ENCODE measurements at places on chromosomes 7 and 10. TPM values are rescaled to one million over a fixed set of nuclear protein-coding genes. Genes with fewer than 3 reads are reported as not detected.
A peak's percentile ranks its signal among the peaks of the same experiment; 100 is the strongest.

Gene GRB10
- 10.7 TPM for polyA plus RNA-seq

Gene GPER1
- polyA plus RNA-seq: 0.03 TPM

Gene MAGI2
- 0.20 TPM for polyA plus RNA-seq

DNA sequence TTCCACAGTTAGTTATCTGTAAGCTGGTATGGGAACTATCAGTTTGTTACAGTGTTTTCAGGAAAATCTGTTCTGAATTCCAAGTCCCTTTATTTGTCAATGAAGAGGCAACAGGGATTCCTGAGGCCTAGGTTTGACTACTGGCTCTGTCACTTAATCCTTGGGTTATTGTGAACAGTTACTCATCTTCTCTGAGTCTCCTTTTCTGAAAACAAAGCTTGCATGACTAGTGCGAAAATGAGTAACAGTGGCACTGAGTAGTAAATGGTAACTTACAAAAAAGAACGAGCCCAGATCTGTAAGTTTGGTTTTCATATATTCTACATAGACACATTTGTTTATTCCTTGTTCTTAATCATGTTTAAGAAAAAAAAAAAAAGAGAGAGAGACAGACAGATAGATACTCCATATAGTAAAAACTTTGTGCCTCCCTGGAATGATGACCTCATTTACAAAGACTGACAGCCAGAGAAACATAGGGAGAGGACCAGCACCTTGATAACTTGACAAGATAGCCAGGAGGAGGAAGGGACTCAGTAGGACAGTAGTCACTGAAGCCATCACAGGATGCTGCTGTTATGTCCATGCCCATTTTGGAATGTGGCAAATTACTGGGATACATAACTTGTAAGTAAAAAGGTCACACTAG lies 1.9 kb downstream of the MRPS33 start:
- DNase-seq: peak; percentile 25

GRCh38 chr7:20409961-20410360 lies 79.3 kb downstream of the ITGB8 start:
- DNase-seq: no peak

DNA sequence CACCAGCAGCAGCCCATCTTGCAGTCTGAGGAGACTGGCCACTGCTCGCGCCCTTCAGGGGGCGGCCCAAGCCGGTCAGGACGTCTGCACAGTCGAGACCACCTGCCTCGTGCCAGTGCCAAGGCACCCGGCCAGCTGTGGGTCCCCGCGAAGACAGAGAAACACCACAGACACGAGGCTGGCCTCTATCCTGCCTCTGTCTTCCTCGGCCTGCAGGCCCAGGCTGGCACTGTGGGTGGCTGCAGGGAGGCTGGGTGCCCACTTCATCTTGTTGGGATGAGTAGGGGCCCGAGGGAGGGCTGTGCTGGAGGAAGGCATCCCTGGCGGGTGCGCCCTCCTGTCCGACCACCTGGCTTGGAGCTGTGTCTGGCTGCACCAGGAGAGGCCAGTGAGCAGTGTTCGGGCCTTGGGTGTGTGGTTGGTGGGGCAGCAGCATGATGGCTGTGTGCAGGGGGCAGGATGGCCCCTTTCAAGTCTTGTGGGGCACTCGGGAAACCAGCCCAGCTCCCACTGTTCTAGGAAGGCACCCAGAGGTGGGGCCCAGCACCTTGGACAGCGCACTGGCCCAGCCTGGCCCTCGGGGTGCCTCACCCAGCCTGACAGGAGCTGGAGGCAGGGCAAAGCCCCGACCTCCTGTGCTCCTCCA lies 7.3 kb downstream of the DPYSL4 start:
- no peak for DNase-seq

DNA sequence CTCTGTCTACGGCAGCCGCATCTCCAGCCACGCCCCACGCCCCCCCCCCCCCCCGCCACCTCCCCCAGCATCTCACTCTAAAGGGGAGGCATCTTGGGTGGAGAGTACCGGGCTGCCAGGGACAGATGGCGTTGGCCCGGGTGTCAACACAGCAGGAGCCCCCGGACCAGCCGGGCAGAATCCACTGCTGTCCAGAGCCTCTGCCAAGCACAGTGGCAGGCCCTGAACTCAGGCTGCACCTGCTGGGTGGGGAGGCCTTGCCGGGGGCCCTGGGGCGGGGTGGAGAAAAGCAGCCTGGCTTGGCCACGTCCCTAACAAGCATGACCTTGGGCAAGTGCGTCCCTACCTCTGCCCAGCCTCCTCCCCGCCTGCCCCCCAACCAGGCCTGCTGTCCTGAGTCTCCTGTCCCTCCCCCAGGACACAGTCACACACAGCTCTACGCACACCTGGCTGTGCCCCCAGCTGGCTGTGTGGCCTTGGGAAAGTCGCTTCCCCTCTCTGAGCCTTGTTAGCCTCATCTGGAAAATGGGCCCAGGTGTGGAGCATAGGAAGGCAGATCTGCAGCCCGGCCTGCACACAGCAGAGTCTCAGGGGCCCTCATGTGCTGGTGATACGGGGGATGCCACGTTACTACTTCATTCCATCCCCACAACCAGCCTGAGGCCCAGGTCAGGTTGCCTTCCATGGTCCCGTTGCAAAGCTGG lies 45.2 kb downstream of the MICALL2 start:
- no peak for DNase-seq

DNA sequence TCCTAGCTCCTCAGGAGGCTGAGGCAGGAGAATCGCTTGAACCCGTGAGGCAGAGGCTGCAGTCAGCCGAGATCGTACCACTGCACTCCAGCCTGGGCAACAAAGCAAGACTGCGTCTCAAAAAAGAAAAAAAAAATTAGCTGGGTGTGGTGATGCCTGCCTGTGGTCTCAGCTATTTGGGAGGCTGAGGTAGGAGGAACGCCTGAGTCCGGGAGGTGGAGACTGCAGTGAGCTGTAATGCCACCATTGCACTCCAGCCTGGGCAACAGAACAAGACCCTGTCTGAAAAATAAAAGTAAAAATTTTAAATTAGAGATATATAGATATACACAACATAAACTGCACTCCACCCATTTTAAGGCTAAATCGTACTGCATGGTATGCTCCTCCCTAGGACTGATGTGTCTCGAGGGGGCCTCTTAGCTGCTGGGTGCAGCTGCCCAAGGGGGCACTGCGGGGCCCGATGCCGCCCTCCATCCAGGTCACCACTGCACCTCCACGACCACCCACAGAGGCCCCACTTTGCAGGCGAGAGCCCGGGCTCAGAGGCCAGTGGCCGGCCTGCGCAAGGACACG lies 40.9 kb upstream of the FOXK1 start:
- DNase-seq: no peak

- no peak for DNase-seq
Measured at GRCh38 chr7:732094-732541, 5.0 kb upstream of the PRKAR1B start.

- DNase-seq: peak; percentile 36
Measured at GRCh38 chr10:49398000-49398861, 2.3 kb upstream of the DRGX start.

- no peak for DNase-seq
Measured at GRCh38 chr7:91894781-91895480, 14.4 kb upstream of the MTERF1 start.

DNA sequence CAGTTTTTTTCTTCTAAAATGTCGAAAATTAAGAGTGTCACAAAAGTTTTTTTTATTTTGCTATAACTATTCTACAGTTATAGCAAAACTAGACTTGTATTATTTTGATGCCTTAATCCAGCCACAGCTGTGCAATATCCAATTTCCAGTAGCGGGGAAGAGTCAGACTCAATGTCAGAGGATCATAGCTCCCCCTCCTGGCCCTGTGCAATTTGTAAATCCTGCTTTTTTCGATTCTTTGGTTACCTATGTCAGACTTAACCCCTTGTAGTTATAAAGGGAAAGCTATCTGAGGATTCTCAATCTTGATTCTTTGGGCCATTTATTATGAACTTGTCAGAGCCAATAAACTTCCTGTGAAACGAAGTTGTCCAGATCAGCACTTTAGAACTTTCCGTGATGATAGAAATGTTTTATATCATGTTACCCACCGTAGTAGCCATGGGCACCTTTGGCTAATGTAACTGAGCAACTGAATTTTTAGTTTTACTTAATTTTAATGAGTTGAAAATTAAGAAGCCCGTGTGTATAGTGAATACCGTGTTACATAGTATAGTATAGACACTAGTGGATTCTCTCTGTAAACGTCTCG lies 87.7 kb upstream of the PRKCQ start:
- peak; percentile 49 for DNase-seq

GRCh38 chr10:106384496-106384895 lies 780.0 kb downstream of the SORCS1 start:
- no peak for DNase-seq

DNA sequence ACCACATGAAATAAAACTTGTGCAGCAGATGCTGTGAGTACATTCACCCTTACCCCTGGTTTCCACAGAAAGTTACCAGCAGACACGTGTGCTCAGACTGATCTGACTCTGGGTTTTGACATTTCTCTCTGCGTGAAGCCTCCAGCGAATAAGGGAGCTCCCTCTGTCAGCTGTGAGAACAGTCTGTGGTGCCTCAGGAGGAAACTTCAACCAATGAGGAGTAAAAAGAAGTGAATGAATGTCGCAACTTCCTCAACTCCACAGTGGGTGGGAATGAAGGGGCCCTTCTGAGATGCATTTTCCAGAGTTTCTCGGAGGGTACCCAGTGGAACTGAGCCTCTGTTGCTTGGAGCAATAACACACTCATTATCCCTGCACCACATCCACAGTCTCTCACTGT lies 743.4 kb downstream of the TNS3 start:
- no peak for DNase-seq

DNA sequence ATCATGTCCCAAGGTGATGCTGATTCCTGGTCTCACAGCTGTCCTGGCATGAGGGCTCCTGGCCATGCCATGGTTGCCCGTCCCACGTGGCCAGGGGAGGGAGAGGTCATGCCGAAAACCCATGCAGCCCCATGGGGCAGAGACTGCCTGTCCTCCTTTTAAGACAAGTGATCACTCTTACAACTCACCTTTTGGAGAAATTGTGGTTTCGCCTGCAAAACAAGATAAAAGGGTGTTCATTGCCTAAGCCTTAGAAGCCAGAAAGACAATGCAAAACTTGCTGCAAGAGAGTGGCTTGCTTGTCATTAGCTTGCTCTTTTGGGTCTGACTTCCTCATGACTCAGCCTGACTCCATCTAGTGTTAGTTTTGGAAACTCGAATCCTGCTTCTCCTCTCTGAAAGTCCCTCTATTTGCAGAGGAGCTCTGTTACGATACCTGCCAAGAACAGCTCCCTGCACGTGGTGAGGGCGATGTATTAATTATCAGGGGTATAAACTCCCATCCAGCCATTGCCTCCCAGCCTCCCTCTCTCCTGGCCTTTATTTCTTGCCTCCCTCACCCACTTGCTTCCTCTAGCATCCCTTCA lies 26.7 kb downstream of the TMEM273 start:
- DNase-seq: no peak

- DNase-seq: no peak
Measured at GRCh38 chr10:86007171-86007570, 359.4 kb downstream of the GRID1 start.

DNA sequence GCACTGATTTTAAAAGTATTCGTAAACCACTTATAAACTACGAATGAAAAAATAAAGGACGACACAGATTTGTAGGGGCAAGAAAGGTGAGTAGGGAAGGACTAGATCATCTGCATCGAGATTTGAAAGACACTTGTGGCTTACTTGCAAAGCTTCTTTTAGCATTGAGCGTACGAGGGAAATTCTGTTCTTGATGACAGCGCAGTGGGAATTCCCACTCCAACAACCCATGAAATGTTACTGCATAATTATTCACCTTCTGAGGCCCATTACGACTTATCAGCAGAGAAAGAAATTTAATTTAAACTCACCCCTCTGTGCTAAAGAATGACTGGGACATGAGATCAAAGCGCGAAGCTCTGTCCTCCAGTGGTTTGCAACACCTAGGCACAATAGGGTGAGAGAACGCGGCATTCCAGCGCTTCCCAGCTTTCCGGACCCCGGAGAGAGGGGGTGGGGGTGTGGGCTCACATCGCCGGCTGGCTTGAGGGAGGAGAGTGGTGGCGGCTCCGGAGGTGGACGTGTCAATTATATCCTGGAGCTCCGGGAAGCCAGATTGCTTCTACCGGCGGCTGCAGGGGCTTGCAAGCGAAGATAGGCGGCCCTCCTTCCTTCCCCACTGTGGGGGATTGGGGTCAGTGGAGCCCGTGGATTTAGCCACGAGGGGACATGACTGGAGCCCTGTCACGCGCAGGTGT lies 10.3 kb downstream of the SP8 start:
- no peak for DNase-seq

DNA sequence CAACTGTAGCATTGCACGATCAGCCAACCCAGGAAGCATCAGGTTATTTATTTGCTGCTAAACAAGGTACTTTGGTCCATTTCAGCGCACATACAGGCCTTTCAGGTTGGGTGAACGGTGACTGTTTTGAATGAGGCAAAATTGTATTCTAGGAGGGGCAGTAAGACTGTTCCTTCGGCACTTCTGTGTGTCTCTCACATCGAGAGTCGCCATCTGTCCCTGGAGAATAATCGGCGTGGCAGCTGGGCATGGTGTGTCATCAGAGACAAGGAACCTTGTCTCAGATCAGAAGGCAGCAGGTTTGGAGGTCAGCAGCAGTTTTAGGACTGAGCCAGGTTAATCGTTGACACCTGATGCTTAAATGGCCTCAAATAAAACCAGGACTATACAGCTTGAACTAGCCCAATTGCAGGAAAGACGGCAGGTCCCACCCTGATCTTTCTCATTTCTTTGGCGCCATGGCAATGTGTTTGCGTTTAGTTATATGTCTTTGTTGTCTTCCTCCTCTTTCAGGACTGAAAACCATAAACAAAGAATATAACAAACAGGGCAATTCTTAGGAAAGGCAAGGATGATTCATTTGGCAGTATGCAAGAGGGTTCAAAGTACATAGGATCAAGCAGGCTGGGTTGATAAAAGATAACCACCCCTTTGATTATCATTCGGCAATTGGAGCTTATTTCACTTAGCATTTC lies 92.0 kb upstream of the PRR15 start:
- no peak for DNase-seq

DNA sequence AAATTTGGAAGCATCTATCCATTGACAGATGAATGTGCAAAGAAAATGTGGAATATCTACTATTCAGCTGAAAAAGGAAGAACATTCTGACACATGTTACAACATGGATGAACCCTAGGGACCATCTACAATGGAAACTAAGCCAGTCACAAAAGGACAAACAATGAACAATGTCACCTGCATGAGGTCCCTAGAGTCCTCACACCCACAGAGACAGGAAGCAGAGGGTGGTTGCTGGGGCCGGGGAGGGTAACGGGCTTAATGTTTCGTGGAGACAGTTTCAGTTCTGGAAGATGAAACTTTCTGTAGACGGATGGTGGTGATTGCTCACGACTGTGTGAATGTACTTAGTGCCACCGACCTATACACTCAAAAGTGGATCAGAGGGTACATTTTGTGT lies 282.9 kb downstream of the ADARB2 start:
- DNase-seq: no peak

DNA sequence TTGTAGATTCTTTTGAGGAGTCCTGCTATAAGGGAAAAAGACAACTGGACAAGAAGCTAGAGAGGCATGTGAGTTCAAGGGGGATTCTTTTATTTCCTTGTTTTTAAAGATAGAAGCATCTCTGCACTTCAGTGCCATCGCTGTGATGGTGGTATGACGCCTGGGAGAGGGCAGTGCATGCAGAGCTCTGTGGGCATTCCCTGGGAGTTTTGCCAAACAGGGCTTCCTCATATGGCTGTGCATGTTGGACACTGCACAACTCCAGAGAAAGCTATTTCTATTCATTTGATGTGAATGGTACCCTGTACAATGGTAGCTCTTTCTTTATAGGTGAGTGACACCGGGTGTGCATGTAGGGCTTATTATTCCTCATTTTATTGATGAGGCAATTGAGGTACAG lies 599.5 kb upstream of the DPP6 start:
- DNase-seq: no peak

GRCh38 chr7:16851829-16852228 lies 30.0 kb downstream of the AGR3 start:
- DNase-seq: no peak

Measured in foreskin keratinocyte (primary cell).